ENCODE measurements at places on chromosomes 6 and 20.

DNA sequence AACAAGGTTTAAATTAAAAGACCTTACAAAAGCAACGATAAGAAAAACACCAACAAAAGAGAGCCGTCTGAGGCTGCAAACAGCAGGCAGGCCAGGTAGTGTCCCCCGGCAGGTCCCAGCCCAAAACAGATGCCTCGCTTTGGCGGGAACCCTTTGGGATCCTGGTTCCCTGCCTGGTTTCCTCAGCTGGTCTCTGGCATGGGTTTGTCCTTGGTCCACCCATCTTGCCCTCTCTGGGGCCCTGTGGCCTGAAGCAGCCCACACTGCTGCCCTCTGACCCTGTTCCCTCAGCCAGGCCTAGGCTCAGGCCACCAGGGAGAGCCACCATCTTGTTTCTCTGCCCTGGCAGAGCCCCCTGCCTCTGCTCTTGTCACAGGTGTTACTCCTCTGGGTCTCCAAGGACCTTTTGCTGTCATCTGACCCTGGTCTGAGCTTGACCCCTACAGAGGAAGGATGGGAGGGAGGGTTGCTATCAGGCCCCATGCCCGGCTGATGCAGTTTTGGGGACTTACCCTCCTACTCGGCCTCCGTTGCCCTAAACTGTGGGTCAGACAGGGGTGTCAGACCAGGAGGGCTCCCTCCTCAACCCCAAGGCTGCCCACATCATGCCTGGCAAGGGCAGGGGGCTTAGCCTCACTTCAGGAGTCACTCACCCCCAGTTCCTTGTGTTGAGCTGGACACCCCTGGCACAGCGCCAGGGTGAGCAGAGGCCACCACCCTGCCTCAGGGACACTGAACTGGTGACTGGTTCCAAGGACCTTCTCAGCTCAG, 30.6 kb upstream of the GRM4 start:
- DNase-seq = no peak

DNA sequence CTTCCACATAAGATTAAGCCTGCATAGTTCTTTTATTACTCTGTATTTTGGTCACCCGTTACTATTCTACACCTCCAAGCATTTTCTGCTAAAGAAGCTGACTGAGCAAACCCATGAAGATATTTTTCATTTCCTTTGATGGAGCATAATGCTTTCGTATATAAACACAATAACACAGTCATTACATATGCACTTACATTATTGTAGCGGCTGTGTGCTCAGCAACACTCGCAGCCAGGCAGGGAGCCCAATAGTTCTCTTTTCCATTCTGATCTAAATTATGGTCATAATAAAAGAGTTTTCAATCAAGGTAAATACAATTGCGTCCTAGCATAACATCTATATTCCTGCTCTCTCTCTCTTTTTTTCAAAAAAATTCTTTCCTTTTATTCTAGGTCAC, 69.6 kb upstream of the TFB1M start:
- no peak for DNase-seq

DNA sequence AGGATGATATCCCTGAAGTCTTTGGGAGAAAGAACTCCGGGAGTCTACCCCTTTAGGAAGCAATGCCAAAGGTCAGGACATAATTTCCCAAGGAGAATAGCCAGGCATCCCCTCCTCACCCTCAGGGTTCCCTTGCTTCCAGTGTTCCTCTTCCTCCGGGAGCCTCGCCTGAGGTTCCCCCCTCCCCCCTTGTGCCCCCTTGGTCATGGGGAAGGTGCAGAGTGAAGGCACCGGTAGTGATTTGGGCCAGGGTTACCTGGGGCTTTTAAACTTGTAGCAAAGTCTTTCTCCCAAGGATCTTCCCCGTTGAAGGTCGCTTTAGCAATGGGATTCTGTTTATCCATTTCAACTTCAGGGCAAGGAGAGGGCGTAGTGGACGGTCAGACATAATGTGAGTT, 1.2 kb downstream of the ISM1 start:
- no peak for DNase-seq

DNA sequence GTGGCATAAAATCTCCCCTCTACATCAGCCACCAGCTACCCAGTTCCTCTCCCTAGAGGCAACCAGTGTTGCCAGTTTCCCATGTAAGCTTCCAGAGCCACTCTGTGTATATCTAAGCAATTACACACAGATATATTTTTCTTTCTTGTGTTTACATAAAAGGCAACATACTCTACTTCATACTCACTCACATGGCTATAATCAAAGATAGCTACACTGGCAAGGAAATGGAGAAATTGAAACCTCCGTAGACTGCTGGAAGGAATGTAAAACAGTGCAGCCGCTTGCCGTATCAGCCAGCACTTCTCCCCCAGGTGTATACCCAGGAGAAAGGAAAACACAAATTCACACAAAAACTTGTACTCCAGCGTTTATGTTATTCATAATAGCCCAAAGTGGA, 38.5 kb upstream of the NELFCD start:
- DNase-seq = no peak

GRCh38 chr6:116057766-116058165, 2.9 kb downstream of the FRK start:
- DNase-seq = no peak
